Hepatic stellate cell (primary cell): ENCODE measurements at places on chromosomes 1 and 21.
A peak's percentile ranks its signal among the peaks of the same experiment; 100 is the strongest.

DNA sequence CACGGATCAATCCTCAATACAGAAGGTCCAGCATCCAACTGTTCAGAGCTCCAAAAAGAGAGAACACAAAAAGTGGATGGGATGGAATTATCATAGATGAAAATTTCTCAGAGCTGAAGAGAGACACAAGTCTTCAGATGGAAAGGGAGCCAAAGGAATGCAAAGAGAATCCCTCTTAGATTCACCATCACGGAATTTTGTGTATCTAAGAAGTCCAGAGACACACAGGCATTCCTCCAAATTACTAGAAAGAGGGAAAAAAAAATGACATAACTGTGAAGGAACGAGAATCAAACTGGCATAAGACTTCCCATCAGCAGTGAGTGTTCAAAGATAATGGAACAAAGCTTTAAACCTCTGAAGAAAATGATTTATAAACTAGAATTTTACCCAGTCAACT is 101.2 kb downstream of the ZSCAN20 start:
- DNase-seq: no peak

GRCh38 chr1:168531615-168532345 is 12.0 kb downstream of the XCL2 start:
- no peak for DNase-seq

DNA sequence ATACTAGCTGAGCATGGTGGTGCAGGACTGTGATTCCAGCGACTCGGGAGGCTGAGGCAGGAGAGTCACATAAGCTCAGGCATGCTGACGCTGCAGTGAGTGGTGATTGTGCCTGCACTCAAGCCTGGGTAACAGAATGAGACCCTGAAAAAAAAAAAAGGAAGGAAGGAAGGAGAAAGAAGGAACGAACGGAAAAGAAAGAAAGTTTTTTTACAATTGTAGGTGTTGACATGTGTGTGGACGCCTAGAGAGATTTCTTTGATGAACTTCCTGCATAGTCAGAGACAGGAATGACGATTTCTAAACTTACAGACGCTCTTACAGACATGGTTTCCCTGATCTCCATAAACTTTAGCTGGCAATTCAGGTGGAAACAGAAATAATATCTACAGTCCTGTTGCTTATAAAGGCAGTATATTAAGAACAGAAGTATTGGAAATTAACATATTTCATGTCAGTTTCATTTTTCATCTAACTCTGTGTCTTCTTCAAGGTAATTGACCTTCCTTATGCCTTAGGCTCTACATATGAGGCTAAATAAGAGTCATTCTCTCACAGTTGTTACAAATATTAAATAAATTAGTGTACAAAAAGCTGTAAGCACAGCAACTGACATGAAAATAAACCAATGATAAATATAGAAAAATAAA is 4.1 kb downstream of the SAMSN1 start:
- DNase-seq: no peak

GRCh38 chr1:93016171-93016570 is 54.9 kb upstream of the DIPK1A start:
- DNase-seq: no peak

DNA sequence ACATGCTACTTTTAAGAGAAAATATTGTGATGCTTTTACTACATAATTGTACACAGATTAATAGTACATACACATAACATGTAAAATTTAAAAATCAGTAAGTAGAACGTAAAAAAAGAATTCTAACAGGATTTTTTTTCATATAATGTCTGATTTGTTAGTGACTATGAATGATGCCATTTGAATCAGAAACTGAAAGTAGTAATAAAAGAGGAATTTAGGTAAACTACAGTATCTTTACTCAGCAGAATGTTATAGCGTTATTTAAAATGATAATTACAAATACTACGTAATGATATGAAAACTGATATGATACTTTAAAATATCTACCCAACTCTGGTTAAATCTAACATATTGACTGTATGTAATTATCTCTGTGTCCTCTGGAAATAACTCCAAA is 116.1 kb downstream of the DENND1B start:
- DNase-seq: no peak

DNA sequence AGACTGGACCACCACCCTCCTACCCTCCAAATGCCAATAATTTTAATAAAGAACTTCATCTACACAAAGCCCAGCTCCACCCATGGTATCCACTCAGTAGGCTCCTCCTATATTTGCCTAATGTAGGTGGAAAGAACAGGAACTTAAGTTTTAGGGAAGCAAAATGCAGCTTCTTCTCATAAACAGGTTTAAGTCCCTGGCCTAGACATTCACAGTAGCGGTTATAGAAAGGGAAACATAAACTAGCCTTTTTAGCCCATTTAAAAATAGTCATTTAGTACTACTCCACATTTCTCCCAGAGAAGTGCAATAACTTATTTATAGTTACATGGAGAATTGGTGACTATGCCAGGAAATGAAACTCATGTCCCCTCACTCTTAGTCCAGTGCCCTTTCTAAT is 56.6 kb upstream of the CPLANE2 start:
- DNase-seq: no peak

DNA sequence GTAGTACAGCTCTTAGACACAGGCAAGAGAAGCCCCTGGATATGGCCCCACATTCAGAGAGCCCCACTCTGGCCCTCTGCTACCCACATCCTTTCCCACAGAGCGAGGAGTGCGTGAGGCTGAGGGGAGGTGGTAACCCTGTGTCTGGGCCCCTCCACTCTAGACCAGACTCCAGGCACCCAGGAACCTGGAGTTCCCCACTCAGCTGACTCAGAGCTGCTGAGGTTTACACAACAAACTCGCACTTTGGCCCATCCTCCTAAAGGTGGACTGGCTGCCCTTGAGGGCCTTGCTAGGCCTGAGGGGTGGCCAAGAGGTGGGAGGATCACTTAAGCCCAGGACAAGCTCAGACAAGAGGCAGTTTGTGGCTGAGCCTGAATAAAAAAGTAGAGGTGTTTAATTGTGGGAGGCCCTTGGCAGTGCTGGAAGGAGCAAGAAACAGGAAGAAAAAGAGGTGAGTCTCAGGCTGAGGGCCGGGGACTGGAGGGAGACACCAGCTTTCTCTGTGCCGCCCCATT is 10.7 kb downstream of the MR1 start:
- no peak for DNase-seq

GRCh38 chr1:228935198-228935663 is 200.0 kb downstream of the RHOU start:
- no peak for DNase-seq

DNA sequence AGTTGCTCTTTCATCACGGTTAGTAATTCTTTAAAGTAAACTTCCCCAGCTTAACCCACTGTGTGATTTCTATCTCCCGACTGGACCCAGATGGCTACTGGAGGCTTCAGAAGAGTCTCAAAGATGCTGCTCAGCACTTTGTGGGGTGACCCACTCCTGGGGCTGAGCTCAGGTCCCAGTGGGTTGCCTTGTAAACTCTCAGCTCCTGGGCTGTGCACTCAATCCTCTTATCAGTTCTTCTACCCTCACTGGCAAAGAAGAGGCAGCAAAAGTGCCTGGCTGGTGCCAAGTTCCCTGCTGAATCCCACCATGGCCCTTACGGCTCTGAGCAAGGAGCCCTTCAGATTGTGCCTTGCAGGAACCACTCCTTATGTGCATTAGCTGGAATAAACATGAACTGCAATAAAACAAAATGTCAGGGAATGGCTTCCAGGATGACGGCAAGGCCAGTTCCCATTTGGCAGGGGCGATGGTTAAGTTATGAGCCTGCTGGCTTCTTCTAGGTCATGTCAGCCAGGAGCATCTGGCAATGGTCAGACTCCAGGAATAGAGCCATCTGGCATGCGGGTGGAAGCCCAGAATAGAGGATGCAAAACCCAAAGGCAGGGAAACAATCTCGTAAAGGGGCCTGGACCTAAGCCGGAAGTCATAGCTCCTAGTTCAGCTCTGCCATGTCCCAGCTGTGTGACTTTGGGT is 6.8 kb downstream of the MYOC start:
- peak; percentile 15 for DNase-seq

DNA sequence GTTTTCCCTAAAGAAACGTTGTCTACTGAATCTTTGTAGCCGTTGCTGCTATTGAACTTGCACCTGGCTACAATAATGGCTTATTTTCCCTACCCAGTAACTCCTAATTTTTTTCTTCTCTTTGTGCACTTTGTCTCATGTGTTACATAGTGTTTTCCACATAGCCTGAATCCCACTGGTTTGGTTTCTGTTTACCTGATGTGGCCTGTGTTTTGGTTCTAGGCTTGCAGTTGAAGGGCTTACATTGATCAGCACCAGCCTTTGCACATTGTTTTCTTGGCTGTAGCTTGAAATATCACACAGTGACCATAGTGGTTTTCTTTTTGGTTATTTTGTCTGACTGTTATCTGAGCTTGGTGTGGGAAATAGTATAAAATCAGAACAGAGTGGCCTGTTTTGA is 29.5 kb downstream of the ST3GAL3 start:
- no peak for DNase-seq

DNA sequence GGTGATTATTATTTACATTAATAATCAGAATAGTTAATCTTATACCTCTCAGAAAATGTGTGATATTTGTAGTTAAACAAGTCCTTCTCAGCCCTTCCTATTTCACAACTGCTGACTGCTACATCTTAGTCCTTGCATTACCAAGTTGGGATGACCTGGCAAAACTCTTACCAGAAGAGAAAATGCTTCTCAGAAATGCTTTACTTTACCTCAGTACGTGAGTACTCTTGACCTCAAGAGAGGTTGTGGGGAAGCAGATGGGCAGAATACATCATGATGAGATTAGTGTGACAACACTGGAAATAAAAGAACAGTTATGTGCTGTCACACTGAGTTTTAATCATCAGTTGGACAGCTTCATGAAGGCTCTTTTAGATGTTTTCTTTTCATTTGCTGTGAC is 16.2 kb downstream of the CFAP126 start:
- no peak for DNase-seq

- DNase-seq: peak; percentile 24
These were observed 43.5 kb downstream of the CHIA start for GRCh38 chr1:111334169-111334568.

GRCh38 chr1:166489356-166489669 is 322.5 kb upstream of the FAM78B start:
- no peak for DNase-seq

GRCh38 chr1:172929006-172929405 is 121.7 kb downstream of the TNFSF18 start:
- DNase-seq: no peak

- DNase-seq: no peak
These were observed 46.5 kb downstream of the FH start for GRCh38 chr1:241473026-241473425.

DNA sequence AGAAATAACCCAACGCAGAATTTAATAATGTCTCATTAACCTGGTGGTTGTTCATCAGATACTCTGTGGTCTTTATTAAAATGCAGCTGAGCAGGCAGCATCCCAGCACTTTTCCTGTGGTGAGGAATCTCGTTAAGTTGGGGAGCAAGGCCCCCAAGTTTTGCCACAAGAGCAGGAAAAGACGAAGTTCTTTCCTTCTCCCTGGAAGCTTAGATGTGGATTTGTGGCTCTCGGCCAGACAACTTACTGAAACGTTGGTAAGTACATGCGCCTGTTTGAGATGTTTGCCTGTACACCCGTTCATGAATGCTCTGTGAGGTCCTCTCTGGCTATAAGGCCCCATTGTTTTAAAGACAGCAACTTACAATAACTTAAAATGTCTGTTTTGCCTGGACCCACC is 34.3 kb upstream of the PDE9A start:
- no peak for DNase-seq

GRCh38 chr1:221939607-221940006 is 197.7 kb upstream of the DUSP10 start:
- DNase-seq: no peak

DNA sequence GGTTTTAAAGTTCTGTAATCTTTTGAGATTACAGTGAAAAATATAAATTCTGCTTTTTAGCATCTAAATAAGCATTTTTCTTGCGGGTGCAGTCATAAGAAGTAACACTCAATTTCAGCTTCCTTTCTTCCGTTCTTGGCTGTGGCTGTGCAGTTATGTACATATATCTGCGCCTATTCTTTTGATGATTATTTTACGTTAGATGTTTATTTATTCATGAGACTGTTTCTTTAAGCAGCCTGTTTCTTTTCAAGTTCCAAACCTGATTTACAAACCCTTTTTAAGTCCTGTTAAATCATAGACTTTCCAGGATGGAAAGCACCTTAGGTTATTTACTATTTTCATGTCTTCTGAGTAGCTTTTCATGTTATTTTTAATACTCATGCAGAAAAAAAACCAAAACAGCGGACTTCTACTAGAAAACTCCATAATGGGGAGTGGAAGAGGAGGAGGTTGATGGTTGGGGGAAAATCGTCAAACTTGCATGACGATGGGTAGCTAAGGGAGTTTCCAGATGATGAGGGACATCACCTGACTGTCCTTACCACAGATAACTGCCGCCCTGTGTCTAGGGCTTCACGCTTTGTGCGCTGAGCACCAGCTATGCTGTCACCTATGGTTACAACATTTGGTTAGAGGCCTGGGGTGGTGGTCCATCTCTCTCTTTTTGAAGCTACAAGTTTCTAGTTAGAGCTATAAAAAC is 2.6 kb downstream of the PRDM2 start:
- no peak for DNase-seq

DNA sequence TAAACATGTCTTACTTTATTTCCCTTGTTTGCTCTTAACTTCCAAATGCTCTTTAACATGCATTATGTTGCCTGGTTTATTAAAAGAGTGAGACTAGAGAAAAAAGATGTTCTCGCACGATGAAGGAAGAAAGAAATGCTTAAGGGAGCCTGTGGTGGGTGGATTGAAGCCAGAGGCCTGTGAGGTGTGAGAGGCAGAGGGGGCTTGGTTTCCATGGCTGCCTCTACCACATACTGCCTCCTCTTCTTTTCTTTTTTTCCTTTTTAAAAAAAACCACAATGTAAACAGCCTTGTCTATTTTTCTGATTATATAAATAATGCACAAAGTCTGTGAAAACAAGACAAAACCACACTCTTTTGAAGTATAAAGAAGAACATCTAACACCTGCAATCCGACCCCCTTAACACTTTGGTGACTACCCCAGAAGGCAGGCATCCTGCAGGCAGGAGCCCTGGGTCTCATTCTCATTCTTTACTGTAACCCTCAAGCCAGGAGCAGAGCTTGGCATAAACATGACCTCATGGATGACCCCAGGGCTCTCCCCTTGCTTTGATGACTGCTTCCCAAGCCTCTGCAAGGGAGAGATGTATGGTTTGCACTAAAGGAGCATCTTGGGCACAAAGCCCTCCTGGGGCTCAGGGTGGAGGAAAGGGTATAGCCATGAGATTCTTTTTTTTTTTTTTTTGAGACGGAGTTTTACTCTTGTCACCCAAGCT is 10.1 kb upstream of the PARP1 start:
- DNase-seq: no peak

GRCh38 chr1:151611832-151612500 is at the start of gene SNX27:
SNX27 (plus strand) TSS chr1:151612050; CDS start chr1:151612202, 152 bp downstream.
- peak; percentile 92 for DNase-seq

DNA sequence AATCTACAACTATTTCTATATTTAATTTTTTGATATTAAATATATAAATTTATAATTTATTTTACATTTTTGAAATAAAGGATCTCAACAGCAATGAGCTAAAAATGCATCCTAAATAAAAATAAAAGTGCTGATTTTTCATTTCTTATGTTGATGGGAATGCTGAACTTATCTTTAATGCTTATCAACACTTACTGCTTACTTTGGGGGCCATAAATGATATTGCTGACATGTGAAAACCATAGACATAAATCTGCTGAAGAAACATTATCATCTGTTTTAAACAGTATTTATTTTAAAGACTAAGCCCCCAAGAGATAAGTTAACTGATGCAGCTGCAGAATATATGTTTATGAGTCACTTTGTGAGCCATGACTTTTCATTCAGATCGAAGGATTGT is 594.1 kb upstream of the PKN2 start:
- no peak for DNase-seq
